GM10248 (cell line): ENCODE measurements at places on chromosomes 13 and 19.

- DNase-seq, result no peak
Observed at GRCh38 chr19:27679905-27680304, 1533.0 kb downstream of the UQCRFS1 start.

DNA sequence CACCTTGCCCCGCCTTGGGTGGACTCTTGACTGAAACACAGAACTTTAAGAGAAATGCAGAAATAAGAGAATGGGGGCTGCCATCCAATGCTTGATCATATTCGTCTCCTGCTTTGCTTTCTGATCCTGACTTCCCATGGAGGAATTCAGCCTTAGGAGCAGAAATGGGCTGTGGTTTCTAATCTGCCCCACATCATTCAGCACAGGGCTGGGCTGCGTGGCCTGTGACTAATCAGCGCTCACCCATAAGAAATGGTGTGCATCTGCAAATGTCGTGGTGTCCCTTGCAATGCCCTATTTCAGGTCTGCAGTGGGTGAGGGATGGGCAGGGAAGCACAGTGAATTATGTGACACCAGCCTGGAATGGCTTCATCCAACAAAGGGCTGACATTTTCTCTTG lies 60.7 kb upstream of the URI1 start:
- DNase-seq, result no peak

DNA sequence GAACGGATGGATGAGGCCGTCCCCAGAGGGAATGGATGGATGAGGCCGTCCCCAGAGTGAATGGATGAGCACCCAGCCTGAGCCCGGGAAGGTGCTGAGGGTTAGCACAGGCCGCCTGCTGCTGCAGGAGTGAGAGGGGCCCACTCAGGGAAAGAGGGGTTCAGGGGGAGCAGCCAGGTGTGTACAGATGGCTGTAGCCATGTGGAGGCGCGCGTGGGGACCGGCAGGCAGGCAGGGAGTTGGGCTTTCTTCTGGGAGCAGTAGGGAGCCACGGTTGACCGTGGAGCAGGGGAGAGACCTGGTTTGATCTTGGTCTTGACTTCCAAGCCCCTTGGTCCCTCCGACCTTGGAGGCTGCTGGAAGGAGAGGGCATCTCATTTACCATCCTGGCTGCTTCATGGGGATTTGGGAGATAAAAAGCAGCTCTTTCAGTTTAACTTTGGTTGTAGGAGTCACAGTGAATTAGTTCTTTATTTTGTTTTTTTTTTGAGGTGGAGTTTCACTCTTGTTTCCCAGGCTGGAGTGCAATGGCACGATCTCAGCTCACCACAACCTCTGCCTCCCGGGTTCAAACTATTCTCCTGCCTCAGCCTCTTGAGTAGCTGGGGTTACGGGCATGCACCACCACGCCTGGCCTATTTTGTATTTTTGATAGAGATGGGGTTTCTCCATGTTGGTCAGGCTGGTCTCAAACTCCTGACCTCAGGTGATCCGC lies 24.7 kb downstream of the ARID3A start:
- no peak for DNase-seq

DNA sequence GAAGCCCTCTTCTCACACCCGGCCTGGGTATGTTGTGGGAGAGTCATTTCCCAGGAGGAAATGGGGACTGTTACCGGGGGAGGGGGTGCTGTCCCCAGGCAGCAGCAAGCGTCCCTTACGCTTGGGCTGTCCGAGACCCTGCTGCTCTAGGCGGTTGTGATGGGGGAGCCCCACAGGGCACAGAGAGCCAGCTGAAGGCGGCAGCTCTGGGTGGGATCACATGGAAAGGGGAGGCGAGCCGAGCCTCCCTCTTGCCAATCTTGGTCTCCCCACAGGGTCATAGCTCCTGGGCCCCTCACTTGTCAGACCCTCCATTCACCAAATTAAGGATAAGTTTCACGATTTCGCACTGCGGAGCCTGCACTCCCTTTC lies 22.0 kb downstream of the EPN1 start:
- DNase-seq, result no peak

DNA sequence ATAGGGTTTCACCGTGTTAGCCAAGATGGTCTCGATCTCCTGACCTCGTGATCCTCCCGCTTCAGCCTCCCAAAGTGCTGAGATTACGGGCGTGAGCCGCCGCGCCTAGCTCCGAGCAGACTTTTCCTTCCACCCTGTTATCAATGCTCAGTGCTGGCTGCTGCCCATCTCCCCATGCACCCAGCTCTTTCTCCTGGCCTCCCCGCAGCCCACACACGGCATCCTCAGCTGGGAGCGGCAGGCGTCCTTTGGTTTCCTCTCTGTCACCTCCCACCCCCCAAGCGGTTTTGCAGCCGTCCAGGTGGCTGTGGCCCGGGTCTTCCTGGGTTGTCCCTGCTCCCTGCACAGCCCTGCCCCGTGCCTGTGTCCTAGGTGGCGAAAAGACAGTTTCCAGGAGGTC lies 12.1 kb downstream of the PRR22 start:
- DNase-seq, result no peak

DNA sequence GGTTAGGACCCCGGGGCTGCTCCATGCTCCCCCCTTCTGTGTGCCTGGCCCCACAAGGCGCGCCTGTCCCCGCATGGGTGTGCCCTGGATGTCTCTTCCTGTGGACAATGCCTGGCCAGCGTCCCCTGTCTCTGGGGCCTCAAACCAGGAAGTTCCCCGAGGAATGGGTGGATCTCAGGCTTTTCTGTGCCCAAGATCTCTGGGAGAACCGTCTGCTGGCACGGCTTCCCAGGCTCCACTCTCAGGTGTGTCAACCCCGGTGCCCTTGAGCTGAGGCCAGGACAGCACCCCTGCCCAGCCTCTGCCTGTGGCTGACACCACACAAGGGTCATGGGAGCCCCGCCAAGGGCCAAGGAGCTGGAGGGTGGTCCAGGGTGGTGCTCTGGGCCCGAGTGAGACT lies 15.7 kb downstream of the ZNF444 start:
- DNase-seq, result no peak

GRCh38 chr13:39144391-39144790 lies 106.1 kb downstream of the NHLRC3 start:
- no peak for DNase-seq

- no peak for DNase-seq
Observed at GRCh38 chr13:49388091-49388635, 55.7 kb downstream of the CAB39L start.

GRCh38 chr13:21594715-21595545 lies 9.0 kb downstream of the MICU2 start:
- no peak for DNase-seq

DNA sequence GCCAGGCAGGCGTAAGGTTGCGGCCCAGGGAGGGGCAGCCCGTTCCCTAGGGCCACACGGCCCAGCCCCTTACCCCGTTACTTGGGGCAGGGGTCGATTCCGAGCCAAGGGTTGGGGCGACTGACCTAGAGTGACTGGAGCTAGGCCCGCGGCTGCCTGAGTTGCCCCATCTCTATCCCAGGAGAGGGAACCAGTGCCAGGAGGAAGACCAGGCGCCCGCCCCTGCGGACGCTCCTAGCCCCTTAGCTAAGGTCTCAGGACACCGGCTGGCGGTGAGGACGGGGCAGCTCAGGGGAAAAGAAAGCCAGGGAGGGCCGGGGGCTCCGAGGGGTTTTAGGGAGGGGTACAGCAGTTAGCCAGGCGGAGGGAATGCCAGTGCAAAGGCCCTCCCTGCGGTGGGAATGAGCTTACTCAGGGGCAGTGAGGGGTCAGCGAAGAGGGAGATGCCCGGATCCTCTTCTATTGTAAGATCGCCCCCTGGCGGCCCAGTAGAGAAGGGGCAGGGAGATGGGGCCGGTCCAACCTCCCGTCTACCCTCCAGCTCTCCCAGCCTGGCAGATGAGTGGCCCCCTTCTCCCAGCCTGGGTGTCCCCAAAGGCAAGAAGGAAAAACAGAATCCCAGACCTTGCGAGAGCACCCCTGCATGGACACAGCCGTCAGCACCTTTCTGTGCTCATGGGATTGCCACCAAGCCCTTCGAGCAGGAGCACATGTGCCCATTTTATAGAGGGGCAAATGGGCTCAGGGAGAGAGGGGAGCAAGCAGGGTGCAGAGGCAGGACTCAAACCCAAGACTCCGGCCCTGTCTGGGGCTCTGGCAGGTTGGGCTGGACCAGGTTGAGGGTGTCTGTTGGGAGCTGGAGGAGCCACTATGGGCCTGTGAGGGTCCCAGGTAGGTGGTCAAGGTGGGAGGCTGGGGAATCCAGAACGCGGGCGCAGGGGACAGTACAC lies 16.3 kb downstream of the CILP2 start:
- peak; percentile 85 for DNase-seq

DNA sequence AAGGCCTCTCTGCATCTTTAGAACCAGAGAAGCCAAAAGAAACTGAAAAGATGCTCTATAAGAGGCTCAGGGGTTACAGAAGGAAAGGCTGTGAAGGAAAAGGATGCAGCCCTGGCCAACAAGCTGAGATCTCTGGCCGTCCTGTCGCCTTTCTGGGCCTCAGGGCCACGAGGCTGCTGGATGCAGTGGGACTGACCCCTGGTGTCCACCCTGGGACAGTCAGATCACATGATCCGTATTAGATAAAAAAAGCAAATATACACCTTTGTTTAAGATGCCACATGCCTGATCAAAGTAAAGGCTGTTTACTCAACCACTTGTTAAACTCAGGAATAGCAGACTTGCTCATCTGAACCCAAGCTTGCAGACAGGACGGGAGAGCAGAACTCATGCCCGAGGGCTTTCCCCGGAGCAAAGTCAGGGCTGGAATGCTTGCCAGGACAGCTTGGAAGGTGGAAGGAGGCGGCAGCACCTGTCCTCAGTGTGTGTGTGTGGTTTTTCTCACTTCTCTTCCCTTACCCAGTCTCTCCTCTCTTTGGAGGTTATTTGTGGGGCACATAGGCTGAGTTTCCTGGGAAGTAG lies 206.5 kb upstream of the TSHZ3 start:
- no peak for DNase-seq

- no peak for DNase-seq
Observed at GRCh38 chr19:10112037-10112761, 706 bp downstream of the P2RY11 start.

- DNase-seq, result no peak
Observed at GRCh38 chr13:98454389-98454881, 122.5 kb downstream of the STK24 start.

DNA sequence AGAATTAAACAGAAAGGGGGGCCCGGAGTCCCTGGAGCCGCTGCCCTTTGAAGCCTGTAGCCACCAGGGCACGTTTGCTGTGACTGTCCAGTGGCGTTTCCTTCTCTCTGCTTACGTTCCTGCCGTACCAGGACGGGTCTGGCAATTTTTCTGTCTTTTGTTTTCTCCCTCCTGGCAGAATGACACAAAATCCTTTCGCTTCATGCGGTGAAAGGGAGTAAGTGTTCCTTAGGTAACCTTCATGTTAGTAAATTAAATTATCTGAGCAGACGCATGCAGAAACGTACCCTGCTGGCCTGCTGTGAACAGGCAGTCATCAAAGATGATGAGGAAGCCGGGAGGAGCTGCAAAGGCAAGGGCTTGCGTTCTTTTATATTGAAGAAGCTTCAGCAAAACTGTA lies 299.3 kb upstream of the ARGLU1 start:
- DNase-seq, result no peak

DNA sequence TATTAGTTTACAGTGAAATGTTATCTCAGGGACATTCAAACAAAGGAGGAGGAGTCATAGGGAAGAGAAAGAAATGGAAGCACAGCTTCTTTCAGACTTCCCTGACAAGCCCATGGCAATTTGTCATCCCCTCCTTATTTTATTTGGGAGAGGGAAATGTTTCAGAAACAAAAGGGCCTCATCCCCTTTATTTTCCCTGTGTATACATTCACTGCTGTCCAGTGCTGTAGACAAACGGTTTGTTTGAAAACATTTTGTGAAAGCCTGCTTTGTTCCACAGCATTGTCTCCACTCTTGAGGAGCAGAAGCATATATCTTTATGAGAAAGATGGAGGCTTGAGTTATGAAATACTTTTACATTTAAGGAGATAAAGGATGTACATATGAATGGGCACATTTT lies 12.3 kb downstream of the ZNF460 start:
- no peak for DNase-seq

- no peak for DNase-seq
Observed at GRCh38 chr13:40932252-40932651, 86.9 kb downstream of the ELF1 start.

GRCh38 chr19:41570179-41570578 lies 5.8 kb upstream of the CEACAM21 start:
- DNase-seq, result no peak

GRCh38 chr19:42433503-42434260 lies 6.5 kb upstream of the LIPE start:
- DNase-seq, result peak; percentile 66

GRCh38 chr19:45687599-45687998 lies 4.2 kb downstream of the SNRPD2 start:
- no peak for DNase-seq

- peak; percentile 13 for DNase-seq
Observed at GRCh38 chr13:75803164-75803611, 167.1 kb downstream of the LMO7 start.

- no peak for DNase-seq
Observed at GRCh38 chr13:28991764-28992163, 171.6 kb downstream of the MTUS2 start.

DNA sequence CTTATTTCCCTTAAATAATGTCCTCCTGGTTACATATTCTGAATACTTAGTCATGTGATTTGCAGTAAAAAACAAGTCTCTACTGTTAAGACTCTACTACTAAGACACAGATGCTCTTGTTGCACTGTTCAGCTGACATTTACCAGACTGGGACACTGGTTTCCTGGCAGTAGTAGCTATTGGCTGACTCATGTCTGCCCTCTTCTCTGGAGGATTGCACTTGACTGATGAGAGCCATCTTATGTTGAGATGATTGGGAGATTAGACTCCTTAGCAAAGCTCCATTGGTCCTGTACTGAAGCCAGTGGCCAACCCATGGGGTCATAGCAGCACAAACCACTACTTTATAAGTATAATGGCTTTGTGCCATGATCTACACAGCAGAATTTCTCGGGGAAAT lies 1672.6 kb upstream of the PCDH20 start:
- no peak for DNase-seq

GRCh38 chr19:30846102-30846501 lies 473.9 kb downstream of the ZNF536 start:
- no peak for DNase-seq

- no peak for DNase-seq
Observed at GRCh38 chr13:106182404-106182803, 353.1 kb downstream of the EFNB2 start.

- no peak for DNase-seq
Observed at GRCh38 chr19:32041681-32042292, 303.6 kb upstream of the ZNF507 start.

GRCh38 chr13:27967736-27968315 lies 1.3 kb downstream of the CDX2 start:
- no peak for DNase-seq

- DNase-seq, result no peak
Observed at GRCh38 chr19:35088131-35088913, 27.3 kb upstream of the FXYD3 start.
